Esophagus muscularis mucosa (tissue), 4 donors: ENCODE measurements at places on chromosomes 7 and 10. TPM values are rescaled to one million over a fixed set of nuclear protein-coding genes. Genes with fewer than 3 reads are reported as not detected.
A peak's percentile ranks its signal among the peaks of the same experiment; 100 is the strongest.

ZNF117 gene
- total RNA-seq = 2.9 TPM

JCAD gene
- 42.4 TPM for total RNA-seq

VAX1 gene
- not detected for total RNA-seq

GRCh38 chr10:100896876-100897461, 15.8 kb upstream of the SLF2 start:
- peak; percentile 19 for DNase-seq

DNA sequence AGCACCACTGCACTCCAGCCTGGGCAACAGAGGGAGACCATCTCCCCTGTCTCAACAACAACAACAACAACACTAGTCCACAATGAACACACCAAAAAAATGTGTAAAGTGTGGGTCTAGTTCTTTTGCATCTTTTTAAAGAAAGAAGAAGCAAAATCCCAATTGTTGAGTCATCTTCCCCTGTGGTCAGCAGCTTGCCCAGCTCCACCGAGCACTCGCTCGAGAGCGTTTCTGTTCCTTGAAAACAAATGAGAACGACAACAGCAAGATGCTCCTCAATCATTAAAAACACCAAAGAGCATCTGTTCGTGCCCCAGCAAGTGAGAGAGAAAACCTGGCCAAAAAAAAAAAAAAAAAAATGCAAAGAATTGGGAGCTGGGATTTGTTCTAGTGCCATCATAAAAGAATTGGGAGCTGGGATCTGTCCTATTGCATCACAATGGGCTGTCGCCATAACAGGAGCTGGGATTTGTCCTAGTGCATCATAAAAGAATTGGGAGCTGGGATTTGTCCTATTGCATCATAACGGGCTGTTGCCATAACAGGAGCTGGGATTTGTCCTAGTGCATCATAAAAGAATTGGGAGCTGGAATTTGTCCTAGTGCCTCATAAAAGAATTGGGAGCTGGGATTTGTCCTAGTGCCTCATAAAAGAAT, 118.1 kb downstream of the PTPRN2 start:
- DNase-seq = no peak

GRCh38 chr7:94897541-94897940, 9.9 kb upstream of the PPP1R9A start:
- DNase-seq = no peak

GRCh38 chr10:125162120-125162931, 2.0 kb upstream of the CTBP2 start:
- DNase-seq = no peak

DNA sequence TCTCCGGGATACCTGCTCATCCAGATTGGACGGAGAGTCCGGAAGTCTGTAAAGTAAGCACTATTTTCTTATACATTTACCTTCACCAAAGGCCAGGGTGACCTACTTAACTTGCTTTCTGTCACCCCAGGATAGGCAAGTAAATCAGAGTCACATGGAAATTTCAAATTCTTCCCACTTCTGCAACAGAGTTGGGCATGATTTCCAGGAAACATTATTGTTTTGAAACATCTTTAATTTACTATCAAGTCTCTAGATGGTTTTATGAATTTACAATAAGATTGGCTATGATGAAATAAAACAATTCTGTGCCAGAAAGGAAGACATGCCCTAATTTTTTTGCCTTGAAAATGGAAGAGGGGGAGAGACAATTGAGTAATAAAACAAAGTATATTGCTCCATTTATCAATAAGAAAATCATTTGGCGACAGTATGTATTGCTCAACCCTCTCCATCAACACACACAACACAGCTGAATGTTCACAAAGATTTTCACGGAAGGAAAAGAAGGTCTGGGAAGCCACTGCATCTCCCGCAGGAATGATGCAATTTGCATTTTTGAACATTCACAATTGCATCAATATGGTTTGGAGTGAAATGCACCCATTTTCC, 702.8 kb downstream of the PARD3 start:
- DNase-seq = no peak

DNA sequence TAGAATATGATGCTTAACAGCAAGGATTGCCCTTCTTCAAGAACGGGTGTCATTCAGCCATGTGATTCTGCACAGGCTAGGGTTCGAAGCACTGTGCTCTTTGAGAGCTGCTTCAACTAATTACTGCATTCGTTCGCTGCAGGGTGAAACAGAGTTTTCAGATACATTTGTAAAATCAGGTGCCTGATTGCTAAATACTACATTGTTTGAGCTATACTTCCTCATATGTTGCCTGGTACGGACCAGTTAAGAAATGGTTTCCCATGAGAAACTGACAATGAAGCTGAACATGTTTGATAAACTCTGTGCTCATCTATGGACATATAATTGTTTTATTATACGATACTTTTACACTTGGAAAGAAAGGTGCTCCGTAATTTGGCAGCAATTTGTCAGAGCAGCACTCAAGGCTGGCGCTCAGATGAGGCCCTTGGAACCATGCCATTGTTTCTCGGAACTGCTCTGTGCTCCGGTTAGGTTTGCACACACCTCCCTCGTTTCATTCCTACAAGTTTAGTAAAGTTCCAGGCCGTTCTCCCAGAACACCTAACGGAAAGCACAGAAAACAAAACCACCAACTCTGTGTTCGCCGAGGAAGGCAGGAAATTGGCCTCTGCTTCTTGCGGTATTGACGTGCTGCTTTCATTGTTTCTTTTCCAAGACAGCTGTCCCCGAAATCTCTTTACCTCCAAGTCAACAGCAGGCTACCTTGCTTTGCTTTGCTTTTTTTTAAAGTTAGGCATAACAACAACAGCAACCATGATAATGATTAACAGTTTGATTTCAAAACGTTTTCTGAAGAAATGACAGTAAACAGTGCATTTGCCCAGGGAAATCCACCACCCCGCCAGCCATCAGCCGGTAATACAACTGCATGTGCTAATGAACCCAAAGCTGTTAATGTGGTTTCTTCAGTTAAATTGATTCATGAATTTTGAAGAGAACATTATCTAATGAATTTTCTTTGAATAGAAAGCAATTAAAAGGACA, 206.9 kb downstream of the EBF3 start:
- peak; percentile 92 for DNase-seq

- DNase-seq = peak; percentile 45
Observed at GRCh38 chr10:34740321-34740720, 74.8 kb downstream of the PARD3 start.
